HS-5 (cell line): ENCODE measurements at places on chromosomes 5 and 9.

DNA sequence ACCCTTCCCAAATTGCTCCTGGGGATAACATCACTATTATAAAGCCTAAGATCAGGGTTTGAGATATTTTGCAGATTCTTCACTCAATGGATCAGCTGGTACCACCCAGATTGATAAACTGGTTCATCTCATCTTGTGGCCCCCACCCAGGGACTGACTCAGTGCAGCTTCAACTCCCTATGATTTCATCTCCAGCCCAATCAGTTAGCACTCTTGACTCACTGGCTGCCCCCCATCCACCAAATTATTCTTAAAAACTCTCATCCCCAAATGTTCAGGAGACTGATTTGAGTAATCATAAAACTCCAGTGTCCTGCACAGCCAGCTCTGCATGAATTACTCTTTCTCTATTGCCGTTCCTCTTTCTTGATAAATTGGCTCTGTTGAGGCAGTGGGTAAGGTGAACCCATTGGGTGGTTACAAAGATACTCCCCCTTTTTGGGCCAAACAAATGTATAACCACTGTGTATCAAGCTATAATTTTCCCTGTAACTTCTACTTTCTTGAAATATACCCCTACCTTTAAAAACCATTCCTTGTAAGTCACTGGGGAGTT, 263.3 kb upstream of the IL12B start:
- DNase-seq, result no peak

DNA sequence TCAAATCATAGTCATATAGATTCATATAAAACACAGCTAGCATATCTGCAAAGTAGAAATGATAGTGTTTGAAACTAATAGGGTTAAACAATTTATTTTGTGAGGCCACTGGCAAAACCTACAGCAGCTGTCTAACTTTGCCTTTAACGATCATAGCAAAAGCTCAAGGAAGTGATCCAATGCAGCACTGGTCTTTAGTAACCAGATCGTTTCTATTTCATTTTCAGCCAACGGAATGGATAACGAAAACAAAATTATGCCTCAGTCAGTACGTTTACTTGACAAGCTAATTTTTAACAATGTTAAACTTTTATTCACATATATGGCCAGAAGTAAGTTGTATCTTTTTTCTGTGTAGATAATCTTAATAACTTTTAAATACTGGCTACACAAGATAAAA, 17.7 kb downstream of the MLLT3 start:
- DNase-seq, result no peak

- DNase-seq, result no peak
Observed at GRCh38 chr5:181098762-181099601, 32.0 kb downstream of the OR2V1 start.

- no peak for DNase-seq
Observed at GRCh38 chr9:115596746-115597080, 478.8 kb upstream of the TNC start.

GRCh38 chr5:33937707-33938506, 1.7 kb downstream of the RXFP3 start:
- no peak for DNase-seq
